Vagina (tissue), 2 donors: ENCODE measurements at places on chromosomes 6 and 20.

GRCh38 chr20:11426948-11427347 lies 490.7 kb upstream of the BTBD3 start:
- no peak for DNase-seq

- no peak for DNase-seq
These were observed 55.0 kb upstream of the EXOC2 start for GRCh38 chr6:747921-748320.

DNA sequence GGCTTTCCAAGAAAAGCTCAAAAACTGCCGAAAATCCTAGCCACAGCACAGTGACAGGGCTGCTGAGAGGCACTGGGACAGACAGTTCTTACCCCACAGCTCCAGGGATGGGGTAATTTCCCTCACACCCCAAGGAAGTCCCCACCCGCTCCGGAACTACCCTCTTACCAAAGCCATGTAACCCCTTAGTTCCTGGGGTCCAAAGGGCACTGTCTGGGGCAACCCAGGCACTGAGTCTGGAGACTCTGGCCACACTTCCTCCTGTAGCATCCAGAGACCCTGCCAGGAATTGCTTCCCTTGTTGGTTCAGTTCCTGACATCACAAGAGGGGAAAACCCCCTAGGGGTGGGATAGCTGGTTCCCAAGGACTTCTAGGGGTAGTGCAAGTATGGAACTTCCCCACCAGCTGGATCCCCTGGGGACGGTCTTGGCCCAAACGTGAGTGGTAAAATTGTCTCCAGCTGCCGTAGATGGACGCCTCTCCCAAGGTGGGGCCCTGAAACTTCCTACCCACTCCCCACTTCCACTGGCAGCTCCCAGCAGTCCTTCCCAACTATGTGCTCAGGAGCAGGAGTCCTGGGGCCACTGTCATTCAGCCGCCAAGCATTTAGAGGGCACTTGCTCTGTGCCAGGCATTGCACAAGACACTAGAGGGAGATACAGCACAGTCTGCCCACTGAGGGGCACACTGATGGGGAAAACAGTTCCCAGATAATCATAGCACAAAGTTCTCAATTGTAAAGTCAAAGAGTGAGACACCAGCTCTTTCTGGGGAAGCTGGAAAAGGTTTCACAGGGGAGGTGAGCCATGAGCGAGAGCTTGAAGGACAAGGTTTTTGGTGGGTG lies 17.2 kb upstream of the HCK start:
- no peak for DNase-seq

DNA sequence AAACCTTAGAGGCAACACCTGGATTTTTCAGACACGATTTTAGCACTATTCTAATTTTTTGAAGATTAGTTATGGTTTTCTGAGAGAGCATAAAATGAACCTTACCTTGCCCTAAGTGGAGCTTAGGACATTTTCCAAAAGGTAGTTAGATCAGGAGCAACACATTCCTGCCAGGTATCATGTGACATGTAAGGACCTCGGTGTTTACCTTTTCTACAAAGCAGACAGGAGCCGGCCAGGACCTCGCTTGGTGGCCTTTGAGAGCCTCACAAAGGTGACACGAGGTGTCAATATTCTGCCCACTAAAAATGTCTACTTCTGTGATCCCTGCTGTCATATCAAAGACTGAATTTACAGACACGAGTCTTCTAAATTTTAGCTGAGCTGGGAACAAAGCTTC lies 174.9 kb downstream of the SMOC2 start:
- no peak for DNase-seq

DNA sequence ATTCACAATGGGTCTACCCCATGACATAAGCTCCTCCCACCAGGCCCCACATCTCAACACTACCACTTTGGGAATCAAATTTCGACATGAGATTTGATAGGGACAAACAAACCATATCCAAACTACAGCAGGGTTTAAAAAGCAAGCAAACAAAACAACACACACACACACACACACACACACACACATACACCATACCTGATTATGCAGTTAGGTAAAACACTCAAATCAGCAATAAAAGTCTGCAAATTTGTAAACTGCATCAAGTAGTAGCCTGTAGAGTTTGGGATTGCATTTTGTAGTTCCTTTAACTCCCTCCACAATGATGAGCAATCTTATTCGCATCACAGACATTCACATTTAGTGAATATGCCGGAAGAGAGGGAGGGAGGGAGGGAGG lies 32.6 kb upstream of the TNFAIP3 start:
- DNase-seq: no peak

DNA sequence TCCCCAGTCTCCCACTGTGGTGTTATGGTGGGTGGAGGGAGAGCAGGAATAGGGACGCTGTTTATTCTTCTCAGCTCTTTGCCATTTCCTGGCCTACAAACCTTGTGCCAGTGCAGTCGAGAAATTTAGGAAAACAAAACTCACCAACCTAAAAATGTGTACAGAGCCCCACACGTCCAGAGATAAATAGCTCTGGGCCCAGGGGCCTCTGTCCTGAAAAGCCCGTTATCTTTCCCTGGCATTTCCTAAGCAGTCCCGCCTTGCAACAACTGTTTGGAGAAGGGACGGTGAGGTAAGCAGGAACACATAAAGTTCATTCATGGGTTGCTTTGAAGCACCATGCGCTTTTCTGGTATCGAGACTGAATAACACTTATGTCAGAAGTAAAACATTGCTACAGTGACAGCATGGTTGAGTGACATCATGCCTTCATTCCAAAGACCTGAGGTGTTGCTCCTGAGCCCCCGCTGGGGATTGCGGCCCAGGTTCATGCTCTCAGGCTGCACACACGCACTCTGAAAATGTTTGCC lies 80.1 kb upstream of the NXT1 start:
- no peak for DNase-seq

GRCh38 chr6:36123270-36124139 lies 6.8 kb upstream of the MAPK13 start:
- DNase-seq: no peak

DNA sequence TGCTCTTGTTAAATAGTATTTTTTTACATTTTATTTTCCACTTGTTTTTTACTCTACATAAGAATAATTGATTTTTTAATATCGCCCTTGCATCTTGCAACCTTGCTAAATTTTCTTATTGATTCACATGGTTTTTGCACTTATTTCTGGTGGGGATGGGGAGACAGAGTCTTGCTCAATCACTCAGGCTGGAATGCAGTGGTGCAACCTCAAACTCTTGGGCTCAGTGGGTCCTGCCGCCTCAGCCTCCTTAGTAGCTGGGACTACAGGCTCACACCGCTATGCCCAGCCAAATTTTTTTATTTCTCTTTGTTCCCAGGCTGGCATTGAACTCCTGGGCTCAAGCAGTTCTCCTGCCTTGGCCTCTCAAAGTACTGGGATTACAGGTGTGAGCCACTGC lies 30.3 kb downstream of the LIN28B start:
- no peak for DNase-seq
